ENCODE measurements at places on chromosomes 16 and 17. TPM values are rescaled to one million over a fixed set of nuclear protein-coding genes. Genes with fewer than 3 reads are reported as not detected.

GRCh38 chr16:28182801-28183200, 29.0 kb downstream of the XPO6 start:
- no peak for DNase-seq

- peak; percentile 91 for DNase-seq
Observed at GRCh38 chr17:75848523-75849278, 4.5 kb upstream of the UNC13D start.

DNA sequence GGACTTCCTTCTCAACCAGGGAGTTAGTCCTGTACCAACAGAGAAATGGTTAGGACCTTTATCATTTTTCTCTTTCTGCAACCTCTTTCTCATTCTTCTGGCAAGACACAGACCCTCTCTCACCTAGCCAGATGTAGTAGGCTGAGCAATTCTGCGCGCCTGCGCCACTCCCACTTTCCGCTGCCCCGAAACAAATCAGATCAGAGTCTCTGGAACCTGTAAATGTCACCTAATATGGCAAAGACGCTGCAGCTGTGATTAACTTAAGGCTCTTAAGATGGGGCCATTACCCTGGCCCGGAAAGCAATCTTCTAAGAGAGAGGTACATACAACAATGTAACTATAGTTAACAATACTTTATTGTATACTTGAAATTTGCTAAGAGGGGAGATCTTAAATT, 94.3 kb upstream of the ASIC2 start:
- no peak for DNase-seq

DNA sequence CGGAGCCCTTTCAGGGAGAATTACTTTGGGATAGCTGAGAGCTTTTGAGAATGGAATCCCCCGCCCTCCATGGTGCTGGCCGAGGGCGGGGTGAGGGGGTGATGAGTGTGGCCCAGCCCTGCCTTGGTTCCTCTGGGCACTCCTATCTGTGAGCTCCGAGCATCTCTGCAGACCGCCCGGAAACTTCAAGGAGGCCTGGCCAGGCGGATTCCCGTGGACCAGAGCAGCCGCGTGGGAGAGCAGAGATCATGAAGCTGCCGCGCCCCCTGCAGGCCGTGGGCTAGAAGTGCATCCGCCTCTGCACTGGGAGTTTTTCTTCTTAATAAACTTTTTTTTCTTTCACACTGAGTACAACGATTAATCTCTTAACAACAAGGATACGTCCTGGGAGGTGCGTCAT, 392.9 kb upstream of the EEF2KMT start:
- DNase-seq: no peak

The TPSG1 gene
- polyA plus RNA-seq: not detected

The HSD11B2 gene
- polyA plus RNA-seq: not detected

DNA sequence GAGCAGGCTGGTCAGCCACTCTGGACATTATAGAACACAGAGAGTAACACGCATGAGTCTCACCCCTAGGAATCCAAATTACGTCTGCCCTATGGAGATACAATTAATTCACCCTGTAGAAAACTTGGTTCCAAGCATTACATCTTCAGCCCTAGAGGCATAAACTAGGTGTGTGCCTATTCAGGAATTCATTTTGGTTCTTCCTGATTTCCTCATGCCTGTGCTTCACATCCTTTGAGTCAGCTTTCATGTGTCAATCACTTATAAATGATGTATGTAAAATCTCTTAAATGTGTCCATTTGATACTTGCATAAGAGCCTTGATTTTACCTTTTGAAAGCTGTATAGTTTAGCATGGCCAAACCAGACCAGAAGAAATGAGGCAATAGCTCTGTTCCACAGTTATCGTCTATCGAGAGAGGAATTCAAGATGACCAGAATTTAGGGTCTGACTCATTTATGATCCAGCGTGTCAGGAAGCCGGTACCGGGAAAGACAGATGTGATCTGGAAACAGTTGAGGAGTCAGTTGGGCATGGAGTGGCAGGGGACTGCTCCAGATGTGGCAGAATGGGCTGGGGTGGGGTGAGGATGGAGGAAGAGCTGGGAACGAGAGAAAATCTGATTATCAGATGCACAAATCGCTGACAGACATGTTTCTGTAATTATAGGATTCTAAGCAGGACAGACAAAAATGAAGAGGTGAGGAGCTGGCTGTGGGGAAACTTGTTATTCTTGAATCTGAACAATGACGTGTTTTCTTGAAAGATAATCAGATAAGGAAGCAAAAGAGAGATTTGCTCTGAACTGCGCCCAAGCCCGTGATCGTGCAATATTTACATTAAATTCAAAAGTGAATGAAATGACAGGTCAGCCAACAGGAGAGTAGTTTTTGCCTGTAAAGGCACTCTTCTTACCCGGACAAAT, 76.7 kb downstream of the C16orf95 start:
- no peak for DNase-seq

The FTO gene
- polyA plus RNA-seq: 87.8 TPM

The SLC16A6 gene
- 2.6 TPM for polyA plus RNA-seq

The CLDN6 gene
- polyA plus RNA-seq: not detected

The CEP295NL gene
- polyA plus RNA-seq: not detected

The KRT9 gene
- polyA plus RNA-seq: not detected

The KRTAP1-5 gene
- polyA plus RNA-seq: not detected

DNA sequence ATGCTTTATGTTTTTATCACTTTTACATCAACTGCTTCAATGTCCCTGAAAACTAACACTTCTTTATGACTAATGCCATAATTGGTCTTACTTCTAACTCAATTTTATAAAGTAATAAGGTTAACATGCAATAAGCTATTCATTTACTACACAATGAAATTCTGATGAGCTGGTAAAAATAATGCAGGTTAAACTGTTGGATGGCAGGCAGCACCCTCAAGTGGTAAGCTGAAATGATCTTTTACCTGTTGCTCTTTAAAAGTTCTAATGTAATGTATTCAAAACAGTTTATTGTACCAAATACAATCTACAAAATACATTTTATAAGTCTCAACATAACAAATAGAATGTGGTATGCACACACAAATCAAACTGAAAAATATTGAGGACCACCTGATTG, 1280.3 kb downstream of the CDH8 start:
- DNase-seq: no peak

Measured in naive thymus-derived CD8-positive, alpha-beta T cell (primary cell).